ENCODE measurements at places on chromosomes 2 and 18. TPM values are rescaled to one million over a fixed set of nuclear protein-coding genes. Genes with fewer than 3 reads are reported as not detected.

RNF125 gene
- total RNA-seq, result 7.3 TPM

DNA sequence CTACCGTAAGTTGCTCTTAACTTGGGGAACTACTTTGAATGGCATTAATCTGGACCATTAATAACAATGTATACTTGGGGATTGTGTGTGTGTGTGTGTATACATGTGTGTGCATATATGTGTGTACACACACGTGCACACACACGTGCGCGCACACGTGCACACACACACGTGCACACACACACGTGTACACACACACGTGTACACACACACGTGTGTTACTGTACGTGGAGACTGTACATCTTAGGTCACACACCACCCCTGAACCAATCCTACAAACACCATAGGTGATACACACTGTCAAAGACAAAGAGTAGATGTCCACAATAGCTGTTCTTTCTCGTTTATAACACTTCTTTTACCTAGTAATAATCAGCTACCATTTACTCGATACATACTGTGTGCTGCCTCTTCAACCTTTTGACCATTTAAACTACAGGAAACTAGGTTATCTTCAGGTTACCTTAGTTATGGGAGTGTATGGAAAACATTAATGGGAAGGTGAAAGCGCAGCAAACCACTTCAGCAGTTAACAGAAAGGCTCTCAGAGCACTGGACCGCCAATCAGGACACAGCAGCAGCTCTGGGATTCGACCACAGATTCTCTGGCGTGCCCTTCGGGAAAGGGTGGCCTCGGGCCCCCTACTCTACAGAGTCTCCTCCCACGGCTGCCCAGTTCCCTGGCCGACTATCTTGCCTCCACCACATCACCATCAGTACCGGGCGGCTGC lies 894 bp upstream of the GCC2 start:
- DNase-seq, result no peak

GALNT14 gene
- 1.5 TPM for total RNA-seq

TUBA3E gene
- not detected for total RNA-seq

GATA6 gene
- total RNA-seq, result 1.4 TPM

KCNJ3 gene
- total RNA-seq, result 0.31 TPM

- no peak for DNase-seq
Measured at GRCh38 chr2:50098242-50098641, 933.7 kb downstream of the NRXN1 start.

ATOH8 gene
- total RNA-seq, result 15.7 TPM

DNA sequence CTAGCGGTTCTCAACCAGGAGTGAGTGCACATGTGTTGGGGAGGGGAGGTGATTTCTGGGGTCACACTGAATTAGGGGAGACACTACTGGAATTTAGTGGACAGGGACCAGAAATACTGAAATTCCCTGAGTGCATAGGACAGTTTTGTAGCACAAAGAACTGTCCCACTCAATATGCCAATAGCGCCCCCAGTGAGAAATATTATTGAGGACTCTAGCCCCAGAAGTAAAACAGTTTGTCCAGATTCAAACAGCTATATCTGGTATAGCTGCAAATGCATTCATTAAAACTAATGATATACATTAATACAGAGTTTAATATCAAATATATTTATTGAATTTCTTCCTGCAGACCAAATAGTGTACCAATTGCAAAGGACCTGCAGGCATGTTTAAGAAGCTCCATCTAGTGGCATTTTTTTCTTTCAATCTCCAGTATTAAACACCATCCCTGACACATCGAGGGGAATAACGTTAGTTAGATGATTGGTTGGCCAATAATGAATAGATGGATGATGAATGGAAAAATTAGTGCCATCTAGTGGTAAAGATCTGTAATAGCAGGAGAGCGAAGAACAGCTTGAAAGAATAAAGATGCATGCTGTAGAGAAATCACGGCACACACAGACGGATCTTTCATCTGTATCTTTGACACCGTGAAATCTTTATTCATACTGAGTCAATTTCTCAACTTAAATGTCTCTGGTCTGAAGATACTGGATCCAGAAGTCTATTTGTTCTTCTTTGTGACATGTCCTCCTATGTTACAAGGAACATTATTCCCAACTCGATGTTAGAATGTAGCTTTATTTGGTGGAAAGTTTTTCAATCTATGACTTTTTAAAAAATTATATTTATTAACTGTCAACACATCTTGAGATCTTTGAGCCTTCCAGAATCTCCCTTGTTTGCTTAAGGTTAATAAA lies 62.5 kb downstream of the DHRS9 start:
- peak; percentile 50 for DNase-seq

GRCh38 chr2:238523158-238524110 lies 96.7 kb downstream of the ASB1 start:
- DNase-seq, result peak; percentile 91

GRCh38 chr2:219405451-219405850 lies 12.7 kb upstream of the DES start:
- DNase-seq, result peak; percentile 45

GRCh38 chr18:35267161-35267651 lies 22.8 kb downstream of the ZSCAN30 start:
- DNase-seq, result peak; percentile 93

DNA sequence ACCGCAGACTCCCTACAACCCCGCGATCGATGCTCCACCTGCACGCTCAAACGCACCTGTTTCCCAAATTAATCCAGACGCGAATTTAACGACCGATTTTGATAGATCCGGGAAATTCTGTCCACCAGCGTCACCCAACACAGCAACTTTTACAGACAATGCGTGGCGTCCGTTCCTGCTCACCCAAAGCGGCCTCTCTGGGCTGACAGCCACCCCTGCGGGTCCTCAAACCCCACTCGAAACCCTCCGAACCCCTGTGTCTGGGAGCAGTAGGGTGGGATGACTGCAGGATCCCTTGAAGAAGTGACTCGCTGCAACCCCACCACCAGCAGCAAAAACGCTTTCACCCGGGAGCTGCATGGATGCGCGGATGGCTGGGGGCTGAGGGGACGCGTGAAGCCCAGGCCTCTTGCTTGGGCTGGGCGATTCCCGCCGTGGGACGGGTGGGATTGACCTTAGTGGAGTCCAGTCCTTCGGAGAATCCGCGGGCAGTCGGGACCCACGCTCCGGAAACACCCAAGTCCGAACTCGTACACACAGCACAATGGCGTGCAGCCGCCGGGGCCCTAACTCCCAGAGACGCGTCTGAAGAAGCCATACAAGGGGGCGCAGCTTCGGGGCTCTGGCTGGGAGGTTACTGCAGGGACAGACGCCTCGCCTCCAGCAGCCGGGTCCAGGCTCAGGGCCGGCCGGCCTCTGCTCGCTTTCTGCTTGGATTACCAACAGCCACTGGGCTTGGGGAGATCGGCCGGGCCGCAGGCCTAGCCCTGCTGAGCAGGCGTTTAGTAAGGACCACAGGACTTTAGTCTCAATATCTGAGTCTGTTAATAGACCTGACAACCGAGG lies 31.1 kb upstream of the ATP6V1B1 start:
- DNase-seq, result no peak

DNA sequence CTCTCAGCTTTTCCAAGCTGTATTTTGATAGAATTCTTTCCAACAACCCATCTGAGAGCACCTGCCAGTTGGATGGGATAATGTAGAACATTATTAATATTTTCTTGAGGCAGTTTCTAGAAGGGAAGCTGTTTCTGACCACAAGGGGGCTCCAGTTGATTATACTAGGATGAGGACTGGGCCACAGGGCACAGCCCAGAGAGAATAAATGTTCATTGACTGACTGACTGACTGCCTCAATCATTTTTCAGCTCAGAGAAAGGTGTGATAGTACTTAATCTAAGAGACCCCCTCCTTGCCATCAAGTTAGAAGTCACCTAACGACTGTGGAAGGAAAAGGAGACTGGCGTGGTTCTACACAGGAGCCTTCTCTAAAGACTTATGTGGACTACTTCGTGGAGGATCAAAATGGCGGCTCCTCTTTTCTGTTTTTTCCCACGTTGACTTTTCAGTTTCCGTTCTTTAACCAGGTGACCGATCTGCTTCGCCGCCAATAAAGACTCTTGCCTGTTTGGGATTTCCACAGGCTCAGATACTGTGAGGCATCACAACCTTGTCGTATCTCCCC lies 31.9 kb upstream of the CREG2 start:
- peak; percentile 88 for DNase-seq

- DNase-seq, result peak; percentile 67
Measured at GRCh38 chr2:26274058-26274613, 29.4 kb downstream of the HADHB start.

VWC2L gene
- total RNA-seq, result not detected

DNA sequence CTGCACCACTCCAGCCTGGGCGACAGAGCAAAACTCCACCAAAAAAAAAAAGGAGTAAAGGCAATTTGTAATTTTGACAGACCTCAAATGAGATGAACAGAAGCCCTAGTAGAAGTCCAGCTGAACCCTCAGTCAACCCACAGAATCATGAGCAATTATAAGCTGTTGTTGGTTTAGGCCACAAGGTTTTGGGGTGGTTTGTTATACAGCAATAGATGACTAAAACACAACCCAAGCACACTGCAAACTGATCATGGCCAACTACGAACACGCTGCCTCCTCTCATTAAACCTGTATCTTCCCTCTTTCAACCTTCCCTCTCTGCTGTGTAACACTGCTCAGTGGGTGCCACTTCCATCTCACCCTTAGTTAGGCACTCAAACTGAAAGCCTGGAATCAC lies 22.1 kb downstream of the AAK1 start:
- DNase-seq, result no peak

CTNNA2 gene
- 0.62 TPM for total RNA-seq

GDF7 gene
- total RNA-seq, result 0.62 TPM

DNA sequence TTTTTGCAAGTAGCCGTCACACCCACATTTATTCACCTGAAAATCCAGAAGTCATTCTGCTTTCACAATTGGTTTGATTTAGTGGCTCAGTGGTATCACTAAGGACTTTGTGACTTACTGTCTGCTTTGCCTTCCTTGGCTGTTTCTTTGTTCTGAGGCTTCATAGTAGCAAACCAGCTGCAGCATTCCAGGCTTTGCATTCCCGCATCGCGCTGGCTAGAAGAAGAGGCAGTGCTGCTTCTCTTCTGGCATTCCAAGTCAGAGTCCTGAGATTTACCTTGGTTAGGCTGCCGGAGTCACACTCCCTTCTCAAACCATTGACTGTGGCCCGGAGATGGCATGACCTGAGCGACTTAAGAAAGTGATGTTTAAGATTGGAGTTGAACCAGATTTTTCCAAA lies 35.1 kb downstream of the MYO1B start:
- DNase-seq, result no peak

TEX44 gene
- not detected for total RNA-seq

DNA sequence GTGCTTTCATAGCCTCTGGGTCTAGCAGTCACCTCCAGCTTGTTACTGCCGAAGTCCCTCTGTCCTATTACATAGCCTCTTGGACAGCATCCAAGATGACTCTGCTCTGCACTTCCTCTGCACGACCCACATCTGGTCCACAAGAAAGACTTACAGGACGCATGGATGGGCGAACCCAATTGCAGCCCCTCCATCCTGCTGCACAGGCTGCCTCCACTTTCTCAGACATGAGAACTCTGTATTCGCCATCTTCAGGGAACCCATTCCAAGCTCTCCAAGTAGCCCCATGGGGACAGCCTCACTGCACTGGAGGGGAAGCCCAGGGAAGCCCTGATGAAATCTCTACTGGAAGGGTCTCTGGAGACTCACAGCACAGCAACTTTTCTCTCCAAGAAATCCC lies 172.1 kb downstream of the GFPT1 start:
- DNase-seq, result peak; percentile 95

SH3RF3 gene
- 2.7 TPM for total RNA-seq

DNA sequence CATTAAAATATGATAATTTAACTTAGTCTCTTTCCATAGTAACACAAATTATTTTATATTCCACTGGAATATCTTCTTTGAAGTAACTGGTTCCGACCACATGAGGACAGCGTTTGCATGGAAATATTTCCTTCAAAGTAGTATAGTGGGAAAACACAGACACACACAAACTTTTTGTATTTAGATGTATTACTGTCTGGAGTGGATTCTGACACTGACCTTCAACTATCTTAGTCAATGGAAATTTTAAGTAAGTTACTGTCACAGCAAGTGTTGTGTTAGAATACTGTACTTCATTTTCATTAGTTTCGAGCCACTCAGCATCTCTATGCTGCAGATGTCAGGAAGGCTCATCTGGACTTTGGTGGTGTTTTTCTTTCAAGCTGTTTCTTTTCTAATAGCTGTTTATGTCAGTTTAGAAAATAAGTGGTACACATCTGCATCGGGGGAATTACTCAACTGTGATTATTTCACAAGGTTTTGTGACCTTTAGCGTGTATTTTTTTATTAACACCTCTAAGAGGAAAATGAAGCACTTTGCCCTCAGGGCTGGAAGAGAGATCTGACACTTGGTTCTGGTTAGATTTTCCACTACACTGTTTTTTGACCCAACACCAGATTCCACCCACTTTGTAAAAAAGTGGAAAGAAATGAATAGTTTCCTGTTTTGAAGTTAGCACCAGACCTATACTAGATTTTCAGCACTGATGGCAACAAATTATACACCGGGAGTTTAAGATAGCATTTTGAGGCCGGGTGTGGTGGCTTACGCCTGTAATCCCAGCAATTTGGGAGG lies 18.9 kb upstream of the THOC1 start:
- DNase-seq, result peak; percentile 62

GRCh38 chr2:189221811-189222467 lies 42.4 kb upstream of the COL5A2 start:
- no peak for DNase-seq

DNA sequence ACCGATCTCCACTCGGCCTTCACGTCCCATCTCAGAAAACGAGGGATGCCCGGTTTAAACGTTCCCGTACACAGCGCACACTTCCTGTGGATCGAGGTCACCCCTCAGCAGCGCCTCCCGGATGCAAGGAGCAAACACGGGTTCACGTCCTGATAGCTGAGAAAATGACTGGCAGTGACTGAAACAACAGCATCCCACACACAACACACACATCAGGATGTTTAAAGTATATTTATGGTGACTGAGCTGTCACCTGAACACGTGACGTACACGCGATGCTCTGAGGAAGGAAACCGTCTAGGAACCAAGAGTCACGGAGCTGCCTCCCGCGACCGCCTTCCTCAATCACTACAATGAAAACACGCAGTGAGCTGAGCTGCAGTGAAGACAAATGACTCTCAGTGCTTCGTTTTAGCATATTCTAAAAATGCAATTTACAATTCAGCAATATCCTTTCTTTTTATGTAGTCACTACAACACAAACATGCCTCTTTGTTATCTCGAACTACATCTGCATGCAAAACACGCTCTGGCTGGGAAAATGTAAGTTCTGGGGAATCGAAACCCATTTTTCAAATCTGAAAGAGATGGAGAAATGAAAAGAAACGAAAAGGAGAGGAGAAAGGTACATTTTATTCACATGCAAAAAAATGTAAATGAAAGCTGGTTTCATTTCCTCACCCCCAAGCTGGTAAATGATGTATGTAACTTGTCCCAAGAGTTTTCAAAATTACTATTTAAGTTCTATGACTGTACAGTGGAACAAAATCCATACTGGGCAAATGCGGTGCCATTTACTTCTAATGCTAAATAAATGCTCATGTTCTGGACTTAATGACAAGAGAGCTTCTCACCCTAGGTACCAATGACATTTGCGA lies 19.8 kb downstream of the HDAC4 start:
- DNase-seq, result peak; percentile 57
